Endodermal cell (in vitro differentiated cells): ENCODE measurements at places on chromosomes 1 and 21.

DNA sequence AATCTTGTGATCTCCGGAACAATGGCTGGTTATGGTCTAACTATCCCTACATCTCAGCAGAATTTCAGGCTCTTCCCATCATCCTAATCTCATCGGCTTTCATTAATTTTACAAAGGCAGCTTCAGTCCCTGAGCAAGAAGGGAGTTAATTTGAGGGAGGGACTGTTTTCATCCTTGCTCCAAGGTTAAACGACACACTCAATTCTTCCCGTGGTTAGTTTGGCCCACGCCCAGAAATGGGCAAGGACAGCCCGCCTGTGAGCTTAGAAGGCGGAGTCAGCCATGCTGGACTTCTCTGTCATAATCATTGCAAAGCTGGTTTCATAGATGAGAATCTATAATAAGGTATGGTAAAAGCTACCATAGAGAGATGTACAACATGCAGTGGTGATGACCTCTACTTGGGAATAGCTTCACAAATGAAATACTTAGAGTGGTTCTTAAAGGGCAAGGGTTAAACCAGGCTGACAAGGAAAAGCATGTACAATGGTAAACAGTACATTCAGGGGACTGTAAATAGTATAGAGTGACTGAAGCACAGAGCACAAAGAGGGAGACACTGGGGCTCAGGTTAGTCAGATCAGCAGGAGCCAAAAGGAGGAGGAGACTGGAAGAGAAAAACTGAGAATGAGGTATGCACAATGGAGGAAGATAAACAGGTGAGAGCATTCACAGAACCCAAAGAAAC is 108.8 kb downstream of the SMYD3 start:
- DNase-seq: no peak

GRCh38 chr1:241822846-241823245 is 25.2 kb upstream of the EXO1 start:
- DNase-seq: no peak

DNA sequence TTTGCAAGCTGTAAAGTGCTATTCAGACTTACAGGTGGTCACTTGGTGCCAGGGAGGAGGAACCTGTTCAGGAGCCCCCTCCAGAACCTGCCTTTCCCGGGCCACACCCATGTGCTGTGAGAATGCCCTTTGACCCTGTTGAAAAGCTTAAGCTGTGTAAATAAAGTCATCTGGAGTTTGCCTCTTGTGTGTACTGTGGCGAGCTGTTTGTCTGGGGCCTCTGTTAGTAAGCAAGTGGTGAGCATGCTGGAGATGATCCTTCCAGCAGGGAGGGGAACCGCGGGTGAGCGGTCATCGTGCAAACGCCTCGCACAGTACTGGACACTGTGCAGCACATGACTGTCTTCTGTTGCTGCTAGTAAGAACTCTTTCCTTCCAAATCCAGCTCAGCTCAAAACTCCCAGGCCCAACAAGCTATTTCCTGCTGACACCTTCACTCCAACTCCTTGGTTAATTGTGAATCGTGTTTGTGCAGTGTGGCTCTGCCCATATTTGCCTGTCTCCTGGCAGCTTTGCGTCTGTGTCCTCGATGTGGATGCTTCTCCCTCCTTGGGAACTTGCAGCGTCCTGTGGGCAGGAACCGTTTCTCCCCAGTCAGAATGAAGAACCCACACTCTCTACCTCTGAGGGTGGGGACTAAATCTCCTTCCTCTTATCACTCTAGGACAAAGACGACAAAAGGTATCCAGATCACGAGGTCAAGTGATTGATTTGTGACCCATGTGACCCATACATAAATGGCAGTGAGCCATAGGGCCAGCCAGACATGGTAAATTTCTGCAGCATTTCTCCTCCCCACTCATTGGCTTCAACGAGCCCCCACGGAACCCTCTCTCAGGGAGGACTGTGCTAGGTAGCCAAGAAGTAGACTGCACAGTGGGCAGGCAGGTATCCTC is 13.9 kb upstream of the BTG2 start:
- DNase-seq: peak; percentile 59

DNA sequence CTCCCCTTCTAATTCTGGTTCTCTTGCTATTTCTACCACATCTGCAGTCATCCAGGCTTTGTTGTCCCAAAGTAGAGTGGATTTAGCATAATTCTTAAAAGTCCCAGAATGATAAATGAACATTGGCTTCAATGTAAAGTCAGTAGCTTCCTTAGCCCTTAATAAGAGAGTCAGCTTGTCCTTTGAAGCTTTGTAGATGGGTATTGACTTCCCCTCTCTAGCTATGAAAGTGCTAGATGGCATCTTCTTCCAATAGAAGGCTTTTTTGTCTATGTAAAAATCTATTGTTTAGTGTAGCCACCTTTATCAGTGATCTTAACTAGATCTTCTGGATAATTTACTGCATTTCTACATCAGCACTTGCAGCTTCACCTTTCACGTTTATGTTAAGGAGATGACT is 181.4 kb upstream of the B3GALT2 start:
- no peak for DNase-seq

DNA sequence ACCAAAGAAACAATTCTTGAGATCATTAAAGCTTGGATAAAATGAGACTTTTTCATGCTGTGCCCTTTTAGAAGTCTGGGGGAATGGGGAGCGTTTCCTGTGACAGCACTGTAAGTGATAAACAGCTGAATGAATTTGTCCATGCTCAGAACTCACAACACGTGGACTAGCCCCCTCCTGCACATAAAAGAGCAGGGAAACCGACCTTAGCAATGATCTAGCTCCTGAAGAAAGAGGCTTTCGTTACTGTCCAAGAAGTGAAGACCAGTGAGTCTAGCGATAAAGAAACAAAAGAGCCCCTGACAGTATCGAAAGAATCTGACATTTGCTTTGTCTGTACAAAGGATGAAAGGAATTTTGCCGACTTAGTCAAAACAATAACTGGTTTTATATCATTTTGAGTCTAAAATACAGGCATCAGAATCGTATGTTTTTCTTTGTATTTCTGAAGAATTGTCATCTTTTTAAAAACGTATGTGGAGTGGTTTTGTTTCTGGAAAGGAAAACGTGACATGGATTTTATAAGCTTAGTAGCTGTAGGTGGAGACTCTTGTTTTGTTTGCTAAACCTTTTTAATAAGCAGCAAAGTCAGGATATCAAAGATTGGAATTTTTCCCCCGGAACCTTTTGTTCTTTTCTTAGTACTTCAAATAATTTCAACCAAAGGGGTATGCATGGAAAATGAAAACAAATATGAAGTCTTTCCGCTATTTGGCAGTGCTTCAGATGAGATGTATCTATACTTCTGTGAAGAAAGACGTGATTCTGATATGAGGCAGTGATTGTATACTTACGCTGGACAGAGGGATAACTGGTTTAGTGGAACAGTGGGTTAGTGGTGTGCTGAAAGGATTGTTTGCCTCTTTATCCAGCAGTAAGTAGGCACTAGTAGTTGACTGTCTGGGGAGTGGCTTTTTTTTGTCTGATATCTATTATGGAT is 61.0 kb downstream of the MAST2 start:
- no peak for DNase-seq
